ENCODE measurements at places on chromosomes 4 and X.

DNA sequence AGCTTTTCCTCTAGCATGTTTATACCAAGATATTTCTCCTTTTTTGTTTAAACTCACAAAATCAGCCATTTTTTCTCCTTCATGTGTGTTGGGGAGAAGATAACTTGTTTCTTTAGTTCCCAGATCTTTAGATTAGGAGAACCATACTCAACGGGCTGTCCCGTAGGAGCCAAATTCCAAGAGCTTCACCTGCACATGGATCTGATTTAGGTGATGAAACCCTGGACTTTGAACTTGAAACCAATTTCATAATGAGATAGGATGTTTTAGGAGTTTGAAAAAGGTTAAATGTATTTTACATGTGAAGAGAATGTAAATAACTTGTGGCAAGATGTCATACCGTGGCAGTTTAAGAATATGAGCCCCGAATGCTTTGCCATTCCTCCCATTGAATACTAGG is 280.0 kb upstream of the PCDH18 start:
- DNase-seq: no peak

- no peak for DNase-seq
These were observed 238.5 kb upstream of the PGRMC2 start for GRCh38 chr4:128525992-128526630.

- DNase-seq: no peak
These were observed 137.5 kb downstream of the PALLD start for GRCh38 chr4:168634276-168634802.

DNA sequence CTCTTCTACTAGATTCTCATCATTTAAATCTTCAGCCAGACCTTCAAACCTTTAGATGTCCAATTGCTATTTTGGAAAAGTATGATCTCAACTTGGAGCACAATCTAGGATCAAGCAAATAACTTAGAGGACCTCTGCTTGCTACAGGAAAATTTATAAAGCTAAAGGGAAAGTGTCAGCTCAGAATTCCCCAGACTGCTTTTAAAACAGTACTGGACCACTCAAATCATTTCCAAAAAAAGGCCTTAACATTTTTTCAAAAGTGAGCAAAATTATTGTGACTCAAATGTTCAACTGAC is 169.8 kb downstream of the PARM1 start:
- DNase-seq: no peak

- no peak for DNase-seq
These were observed 10.6 kb downstream of the UGT2B4 start for GRCh38 chr4:69485130-69485529.

GRCh38 chrX:1537031-1537715 is at the start of gene P2RY8:
P2RY8 (minus strand) TSS chrX:1537185; CDS start chrX:1466558, 70,627 bp downstream.
- no peak for DNase-seq

- DNase-seq: no peak
These were observed 42.4 kb downstream of the HTR2C start for GRCh38 chrX:114626323-114626722.

DNA sequence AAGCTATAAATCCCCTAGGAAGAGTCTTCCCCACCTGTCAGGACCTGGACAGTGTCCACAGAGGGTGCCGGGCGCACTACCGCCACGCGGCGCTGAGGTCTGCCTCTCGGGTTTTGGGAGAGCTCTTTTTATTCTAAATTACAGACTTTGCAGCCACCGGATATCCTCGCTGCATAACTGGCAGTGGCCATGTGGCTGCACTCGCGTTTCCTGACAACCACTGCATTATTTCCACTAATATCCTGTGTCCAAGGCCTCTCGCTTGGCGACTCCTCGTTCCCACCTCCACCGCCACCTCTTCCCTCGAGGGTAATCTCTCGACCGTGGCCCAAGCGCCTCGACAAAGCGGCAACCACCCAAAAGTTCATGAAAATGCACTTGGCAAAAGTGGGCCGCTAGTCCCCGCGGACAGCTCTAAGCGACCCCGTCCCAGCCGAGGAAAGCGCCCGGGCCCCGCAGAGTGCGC is 512 bp upstream of the TMEM131L start:
- no peak for DNase-seq

DNA sequence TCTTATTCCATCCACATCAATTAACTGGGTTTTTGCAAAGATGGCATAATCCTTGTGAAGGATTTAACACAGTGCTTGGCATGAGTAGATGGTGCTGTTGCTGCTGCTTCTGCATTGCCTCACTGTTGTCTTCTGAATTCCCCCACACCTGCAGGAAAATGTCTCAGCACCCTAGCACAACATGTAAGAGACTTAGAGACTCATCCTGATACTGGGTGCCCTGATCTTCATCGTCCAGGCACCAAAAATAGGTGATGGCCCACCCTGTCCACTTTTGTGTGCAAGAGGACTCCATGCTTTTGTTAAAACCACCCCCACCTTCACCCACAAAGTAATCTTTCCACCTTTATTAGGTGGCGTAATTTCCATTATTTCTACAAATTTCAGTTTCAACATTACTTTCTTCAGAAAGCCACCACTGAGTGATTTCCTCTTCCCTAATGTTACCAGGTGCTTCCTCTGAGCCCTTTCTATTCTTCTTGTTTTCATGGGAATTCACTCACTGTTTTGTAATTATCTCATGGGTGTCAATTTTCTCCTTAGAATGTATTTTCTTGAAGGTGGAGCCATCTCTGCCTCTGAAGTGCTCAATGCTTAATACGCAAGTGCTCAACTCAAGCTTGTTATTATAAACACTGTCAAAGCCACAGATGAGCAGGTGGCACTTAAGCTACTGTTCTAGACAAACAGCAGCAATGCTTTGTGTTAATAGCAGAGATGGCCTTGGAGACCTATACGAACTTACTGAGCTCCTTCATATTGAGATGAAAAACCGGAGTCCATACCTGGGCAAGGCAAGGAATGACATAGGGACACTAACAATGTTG is 89.5 kb downstream of the HS3ST1 start:
- no peak for DNase-seq

DNA sequence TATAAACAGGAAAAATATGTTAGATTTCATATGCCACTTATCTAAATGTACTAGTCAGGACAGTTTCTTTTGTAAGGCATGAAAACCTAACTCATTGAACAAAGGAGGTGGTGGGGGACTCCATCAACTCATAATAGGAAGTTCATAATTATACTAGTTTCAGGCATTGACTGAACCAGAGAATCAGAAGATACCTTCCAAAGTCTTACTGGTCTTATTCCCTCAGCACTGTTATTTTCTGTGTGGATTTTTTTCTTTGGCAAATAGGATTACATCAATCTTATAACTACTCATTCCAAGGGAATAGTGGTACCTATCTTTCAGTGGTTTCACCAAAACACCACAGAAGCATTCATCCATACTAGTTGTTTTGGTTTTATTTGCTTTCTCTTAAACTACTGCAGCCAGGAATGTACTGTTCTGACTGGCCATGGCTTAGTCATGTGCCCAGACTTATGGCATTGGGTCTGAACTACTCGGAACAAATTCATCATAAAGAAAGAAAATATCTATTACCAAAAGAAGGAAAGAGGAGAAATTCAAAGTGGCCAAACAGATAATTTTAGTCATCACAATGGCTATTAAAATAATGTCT is 273.9 kb downstream of the ARAP2 start:
- DNase-seq: no peak

DNA sequence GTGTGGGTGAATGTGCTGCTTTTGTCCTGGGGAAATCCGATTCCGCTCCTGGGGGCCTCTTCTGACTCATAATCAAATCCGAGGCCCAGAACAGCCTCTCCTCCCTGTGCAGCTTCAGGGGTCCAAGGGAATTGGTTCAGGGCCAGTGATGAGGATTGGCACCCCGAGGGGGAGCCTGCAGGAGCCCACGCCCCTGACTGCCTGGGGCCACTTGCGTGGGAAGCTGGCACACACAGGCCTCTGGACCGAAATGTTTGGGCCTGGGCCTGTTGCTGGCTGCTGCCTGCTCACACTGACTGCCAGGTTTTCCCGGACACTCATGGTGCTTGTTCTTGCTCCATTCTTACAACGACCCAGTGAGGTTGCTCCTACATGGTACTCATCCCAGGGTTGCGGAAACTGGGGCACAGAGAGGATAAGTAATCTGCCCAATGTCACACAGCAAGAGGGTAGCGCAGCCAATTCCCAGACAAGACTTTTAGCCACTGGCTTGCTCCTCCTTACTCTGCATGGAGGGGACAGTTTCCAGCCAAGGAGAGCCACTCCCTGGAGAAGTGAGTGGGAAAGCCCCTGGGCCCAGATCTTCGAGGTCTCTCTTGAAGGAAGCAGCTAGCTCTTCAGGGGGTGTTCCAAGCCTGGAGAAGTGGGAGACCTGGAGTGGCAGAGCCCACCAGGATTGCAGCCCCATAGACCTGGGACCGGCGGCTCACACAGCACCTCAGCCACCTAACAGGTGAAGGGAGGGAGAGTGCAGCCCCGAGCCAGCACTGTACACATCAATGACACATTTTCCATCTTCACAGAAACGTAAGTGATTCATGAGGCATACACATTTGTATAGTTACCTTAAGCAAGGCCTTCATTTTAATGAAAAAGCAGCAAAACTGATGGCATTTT is 20.3 kb downstream of the CFAP99 start:
- DNase-seq: peak; percentile 42

GRCh38 chr4:7842384-7843279 is 97.0 kb downstream of the AFAP1 start:
- no peak for DNase-seq

- DNase-seq: no peak
These were observed 30.7 kb downstream of the ARHGEF9 start for GRCh38 chrX:63754136-63754859.

DNA sequence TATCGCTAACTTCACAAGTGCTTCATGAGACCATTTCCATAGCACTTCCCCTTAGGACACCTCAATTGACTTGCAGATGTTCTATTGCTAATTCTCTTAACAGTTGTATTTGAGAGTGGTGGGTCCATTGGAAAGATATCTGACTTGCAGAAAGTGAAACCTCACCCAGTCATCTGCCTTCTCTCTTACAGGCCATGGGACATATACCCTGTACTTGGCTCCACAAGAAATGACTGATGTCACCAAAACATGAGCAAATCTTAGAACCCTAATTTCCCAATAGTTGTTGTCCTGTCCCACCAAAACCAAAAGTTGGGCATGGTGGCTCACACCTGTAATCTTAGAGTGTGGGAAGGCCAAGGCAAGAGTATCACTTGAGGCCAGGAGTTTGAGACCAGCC is 101.9 kb upstream of the MAML3 start:
- no peak for DNase-seq
